ENCODE measurements at places on chromosomes 5 and 9. TPM values are rescaled to one million over a fixed set of nuclear protein-coding genes. Genes with fewer than 3 reads are reported as not detected.

DNA sequence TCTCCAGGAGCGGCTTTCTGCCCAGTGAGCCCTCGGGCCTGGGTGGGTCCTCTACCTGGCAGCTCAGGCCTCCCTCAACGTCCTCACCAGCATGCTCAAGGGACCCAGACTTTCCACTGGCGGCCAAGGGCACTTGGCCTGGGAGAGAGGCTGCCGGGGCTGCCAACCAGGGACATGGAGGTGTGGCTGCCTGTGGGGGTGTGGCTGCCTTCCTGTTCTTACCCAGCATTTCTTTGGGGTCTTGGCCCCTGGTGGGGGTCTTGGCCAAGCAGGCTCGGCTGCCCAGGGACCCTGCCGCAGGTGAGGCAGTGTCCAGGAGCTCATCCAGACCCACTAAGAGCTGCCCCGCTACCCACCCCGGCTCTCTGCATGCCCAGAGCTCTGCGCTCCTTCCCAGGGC lies 7.2 kb upstream of the QSOX2 start:
- DNase-seq: no peak

Gene QSOX2
- 18.8 TPM for polyA plus RNA-seq

DNA sequence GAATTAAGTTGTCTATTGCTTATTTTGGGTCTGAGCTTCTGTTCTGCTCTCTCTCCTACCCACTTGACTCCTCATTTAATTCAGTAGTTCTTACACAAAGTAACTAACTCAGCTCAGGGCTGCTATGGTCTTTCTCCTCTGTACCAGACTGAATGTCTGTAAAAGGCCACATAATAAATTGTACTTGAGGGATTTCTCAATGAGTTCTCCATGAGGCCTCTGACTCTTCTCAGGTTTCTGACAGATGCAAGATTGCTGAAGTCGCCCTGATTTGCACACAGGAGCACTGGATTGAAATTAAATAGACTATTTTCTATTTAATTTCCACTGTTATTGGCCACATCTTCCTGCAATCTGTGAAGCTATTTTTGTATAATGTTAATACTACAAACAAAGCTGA lies 2.9 kb downstream of the IQGAP2 start:
- DNase-seq: no peak

GRCh38 chr9:136671646-136672430 lies 9.1 kb downstream of the EGFL7 start:
- DNase-seq: no peak

- DNase-seq: no peak
These were observed 103.0 kb downstream of the GLIS3 start for GRCh38 chr9:4196886-4197285.
